H1 (cell line): ENCODE measurements at places on chromosomes 1 and 21. TPM values are rescaled to one million over a fixed set of nuclear protein-coding genes. Genes with fewer than 3 reads are reported as not detected.

- no peak for DNase-seq
Measured at GRCh38 chr1:85297855-85298629, 21.6 kb upstream of the BCL10 start.

GRCh38 chr1:247007511-247008405 lies at the start of gene ZNF695:
Gene ZNF695 (minus strand): TSS chr1:247008057. CDS start chr1:247007908, 149 bp downstream.
- DNase-seq: peak; percentile 95

DNA sequence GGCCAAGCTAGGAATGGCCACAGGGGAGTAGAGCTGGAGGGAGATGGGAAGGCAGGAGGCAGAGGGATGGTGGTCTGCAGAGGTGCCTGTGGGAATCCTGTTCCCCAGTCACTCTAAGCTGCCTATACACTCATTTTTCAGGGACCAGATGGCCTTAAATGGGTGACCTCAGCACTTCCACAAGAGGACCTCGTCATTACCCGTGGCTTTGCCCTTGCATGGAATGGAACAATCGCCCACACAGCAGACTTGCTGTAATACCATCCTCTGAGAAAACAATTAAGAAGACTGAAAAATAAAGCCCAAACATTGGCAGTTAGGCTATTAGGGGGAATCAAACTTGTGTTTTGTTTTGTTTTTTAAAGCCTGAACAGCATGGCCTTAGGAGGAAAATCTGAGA lies 12.9 kb upstream of the TNN start:
- no peak for DNase-seq

DNA sequence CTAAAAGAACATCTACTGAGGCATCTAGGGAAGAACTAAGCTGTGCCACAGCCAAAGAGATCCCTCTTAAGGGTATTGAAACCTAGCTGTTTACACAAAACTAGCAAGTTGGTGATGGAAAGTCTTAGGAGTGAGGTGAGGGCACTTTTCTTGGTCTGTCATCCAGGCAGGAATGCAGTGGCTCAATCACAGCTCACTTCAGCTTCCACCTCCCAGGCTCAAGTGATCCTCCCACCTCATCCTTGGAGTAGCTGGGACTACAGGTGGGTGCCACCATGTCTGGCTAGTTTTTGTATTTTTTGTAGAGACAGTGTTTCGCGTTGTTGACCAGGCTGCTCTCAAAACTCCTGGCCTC lies 2.4 kb downstream of the PLEKHO1 start:
- DNase-seq: no peak

DNA sequence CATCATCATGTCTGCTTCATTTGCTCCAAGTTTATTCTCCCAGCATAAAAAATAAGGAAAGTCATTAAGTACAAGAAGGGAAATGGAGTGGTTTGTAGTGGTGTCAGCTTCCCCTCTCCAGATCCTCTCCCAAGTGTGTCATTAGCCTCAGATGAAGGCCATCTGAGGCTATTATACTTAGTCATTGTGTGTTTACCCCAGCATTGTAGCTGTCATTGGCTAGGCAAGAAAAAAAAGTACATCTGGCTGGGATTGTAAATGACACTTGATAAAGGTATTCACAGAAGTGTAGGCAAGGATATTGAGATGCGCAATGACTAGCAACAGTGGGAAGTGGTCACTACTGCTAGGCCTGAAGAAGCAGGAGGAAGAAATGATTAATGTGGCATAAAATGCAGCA lies 316.9 kb upstream of the SGIP1 start:
- DNase-seq: no peak

DNA sequence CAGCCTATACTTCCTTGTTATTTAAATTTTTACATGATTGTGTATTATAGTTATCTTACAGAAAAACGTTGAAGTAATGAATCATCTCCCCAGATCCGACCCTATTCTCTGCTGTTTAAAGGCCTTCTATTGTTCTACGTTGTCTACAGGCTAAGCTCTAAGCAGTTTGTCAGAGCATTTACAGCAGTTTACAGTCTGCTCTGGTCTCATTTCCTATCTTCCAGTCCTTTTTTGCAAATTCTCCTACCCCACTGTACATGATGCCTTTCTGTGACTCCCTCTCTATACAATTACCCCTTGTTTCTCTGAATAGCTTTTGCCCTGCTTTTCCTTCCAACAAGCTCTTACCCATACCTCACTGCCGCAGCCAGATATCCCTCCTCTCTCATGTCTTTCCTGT lies 319.2 kb upstream of the FMN2 start:
- DNase-seq: no peak

GRCh38 chr1:246674049-246674448 lies 50.2 kb upstream of the SCCPDH start:
- DNase-seq: no peak

DNA sequence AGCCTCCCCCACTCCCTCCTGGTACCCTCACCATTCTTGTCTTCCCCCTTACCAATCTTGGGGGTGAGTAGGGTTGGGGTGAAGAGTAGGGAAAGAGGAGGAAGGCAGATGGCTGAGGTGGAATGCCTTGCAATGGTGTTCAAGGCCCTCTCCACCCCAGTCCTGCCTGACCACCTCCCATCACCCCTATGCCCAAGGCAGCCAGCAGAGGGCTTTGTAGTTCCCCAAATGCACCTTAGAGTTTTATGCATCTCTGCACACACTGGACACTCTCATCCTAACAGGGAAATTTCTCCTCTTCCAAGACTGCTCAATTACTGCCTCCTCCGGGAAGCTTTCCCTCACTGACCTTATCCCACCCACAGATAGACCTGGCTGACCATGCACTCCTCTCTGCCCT lies 15.4 kb downstream of the KIF17 start:
- no peak for DNase-seq

DNA sequence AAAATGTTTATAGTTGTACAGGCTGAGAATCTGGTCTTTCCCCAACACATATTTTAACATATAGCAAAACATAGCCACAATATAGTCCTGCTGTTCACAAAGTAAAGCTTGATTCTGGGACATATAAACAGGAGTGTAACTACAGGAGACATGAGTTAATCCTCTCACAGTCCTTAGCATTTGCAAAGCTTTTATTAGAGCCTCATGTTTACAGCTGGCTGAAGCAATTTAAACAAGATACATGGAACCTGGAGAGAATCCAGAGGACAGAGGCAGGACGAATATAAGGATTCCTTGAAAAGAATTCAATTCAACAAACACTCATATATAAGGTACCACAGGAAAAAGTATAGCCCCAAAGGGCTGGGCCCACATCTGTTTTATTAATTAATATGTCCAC lies 163.4 kb downstream of the ADGRL4 start:
- no peak for DNase-seq

DNA sequence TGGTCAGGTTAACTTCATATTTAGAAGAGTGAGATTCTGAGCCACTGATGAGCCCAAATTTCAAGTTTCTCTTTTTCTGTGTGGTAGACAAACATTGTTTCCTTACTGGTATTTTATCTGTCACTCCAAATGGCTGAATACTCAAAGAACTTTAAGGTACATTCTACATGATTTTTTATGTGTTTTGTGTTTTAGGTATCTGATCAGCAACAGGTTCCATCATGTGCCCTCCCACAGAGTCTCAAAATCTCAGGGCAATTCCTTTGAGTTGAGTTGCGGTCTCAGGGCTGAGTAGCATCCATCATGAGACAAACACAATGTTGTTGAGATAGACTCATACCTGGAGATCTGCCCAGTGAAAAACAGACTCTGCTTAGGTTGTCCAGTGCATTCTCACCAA lies 14.7 kb upstream of the CEP350 start:
- no peak for DNase-seq

DNA sequence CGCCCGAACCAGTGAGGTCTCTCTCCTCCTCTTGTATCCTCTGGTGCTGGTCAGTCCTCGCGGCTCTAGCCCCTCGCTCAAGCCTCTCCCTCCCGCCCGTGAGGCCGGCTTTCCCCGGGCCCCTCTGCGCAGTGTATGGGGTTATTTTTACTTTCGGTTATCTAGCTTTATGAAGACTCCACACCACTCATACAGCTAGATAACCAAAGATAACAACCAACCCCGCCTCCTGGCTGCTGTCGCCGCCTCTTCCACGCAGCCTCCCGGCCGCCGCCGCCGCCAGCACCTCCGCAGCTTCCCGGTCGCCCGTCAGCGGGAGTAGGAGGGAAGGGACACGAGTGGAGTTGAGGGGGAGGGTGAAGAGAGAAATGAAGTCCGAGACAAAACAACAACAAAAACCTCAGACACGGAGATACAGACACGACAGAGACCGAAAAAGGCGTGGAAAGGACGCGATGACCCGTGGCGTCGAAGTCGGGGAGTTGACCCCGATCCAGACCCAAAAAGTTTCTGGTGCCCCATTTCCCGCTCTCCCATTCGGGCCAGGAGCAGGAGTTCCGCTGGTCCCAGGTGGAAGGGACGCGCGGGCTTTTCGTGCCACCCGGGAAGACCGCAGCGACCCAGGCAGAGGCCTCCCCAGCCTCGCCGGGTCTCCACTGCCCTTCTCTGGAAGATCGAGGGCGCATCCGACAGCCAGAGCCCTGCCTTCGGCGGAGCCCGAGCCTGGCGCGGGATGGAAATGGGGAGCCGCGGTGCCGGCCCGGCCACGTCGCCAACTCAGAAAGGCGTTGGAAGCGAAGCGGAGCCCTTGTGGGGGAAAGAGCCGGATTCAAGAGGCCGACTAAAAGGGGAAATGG lies 51.4 kb downstream of the RHBG start:
- peak; percentile 80 for DNase-seq

DNA sequence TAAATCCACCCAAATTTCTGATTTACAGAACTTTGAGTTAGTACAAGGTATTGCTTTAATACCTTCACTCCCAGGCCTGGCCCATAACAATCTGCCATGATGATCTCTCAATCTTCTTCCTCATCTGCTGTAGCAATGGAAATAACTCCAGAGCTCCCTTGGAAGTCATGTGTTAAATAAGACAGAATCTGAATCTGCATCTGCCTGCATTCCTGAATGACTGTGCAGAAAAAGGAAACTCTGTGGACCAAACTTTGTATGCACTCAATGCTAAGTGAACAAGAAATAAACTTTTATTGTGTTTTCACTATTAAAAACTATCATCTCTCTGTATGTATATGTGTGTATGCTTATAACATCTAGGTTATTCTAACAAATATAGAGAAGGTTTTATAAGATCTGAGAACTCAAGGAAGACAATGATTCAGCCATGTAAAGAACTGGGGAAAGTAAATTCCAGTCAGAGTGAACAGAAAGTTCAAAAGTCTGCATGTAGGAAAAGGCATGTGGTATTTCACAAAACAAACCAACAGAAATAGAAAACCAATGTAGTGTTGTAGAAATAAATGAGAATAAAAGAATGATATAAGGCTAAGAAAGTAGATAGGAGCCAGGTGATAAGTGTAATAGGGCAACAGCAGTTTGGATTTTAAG lies 390.2 kb downstream of the USH2A start:
- no peak for DNase-seq

GRCh38 chr1:64891448-64891825 lies 74.9 kb downstream of the JAK1 start:
- no peak for DNase-seq

The MMEL1 gene
- total RNA-seq: 0.91 TPM in 1 of 2 replicates, not detected in the other

The SMPDL3B gene
- 53.1 and 54.7 TPM in 2 replicates for total RNA-seq

The COL6A2 gene
- 60.6 and 62.7 TPM in 2 replicates for total RNA-seq

The KIF17 gene
- 9.9 and 10.4 TPM in 2 replicates for total RNA-seq

The FAM229A gene
- total RNA-seq: 4.1 and 4.2 TPM in 2 replicates

The C1QA gene
- not detected in 2 replicates for total RNA-seq
